ENCODE measurements at places on chromosomes 11 and 22. TPM values are rescaled to one million over a fixed set of nuclear protein-coding genes. Genes with fewer than 3 reads are reported as not detected.

Gene USH1C
- total RNA-seq = 1.1 TPM

Gene F2
- 0.13 TPM for total RNA-seq

Gene SC5D
- total RNA-seq = 21.8 TPM

Gene SPTBN2
- 63.4 TPM for total RNA-seq

Gene P2RX6
- 0.16 TPM for total RNA-seq

Gene ACR
- not detected for total RNA-seq

Gene SMC1B
- not detected for total RNA-seq

Gene MS4A6A
- not detected for total RNA-seq

Gene BMAL1
- total RNA-seq = 10.4 TPM

Gene OOSP2
- not detected for total RNA-seq

Gene MMP8
- not detected for total RNA-seq

Measured in mesangial cell (primary cell).